Mesothelial cell of epicardium (in vitro differentiated cells): ENCODE measurements at places on chromosomes 6 and 20.

GRCh38 chr6:36389353-36389752 lies 1.9 kb upstream of the ETV7 start:
- no peak for DNase-seq

DNA sequence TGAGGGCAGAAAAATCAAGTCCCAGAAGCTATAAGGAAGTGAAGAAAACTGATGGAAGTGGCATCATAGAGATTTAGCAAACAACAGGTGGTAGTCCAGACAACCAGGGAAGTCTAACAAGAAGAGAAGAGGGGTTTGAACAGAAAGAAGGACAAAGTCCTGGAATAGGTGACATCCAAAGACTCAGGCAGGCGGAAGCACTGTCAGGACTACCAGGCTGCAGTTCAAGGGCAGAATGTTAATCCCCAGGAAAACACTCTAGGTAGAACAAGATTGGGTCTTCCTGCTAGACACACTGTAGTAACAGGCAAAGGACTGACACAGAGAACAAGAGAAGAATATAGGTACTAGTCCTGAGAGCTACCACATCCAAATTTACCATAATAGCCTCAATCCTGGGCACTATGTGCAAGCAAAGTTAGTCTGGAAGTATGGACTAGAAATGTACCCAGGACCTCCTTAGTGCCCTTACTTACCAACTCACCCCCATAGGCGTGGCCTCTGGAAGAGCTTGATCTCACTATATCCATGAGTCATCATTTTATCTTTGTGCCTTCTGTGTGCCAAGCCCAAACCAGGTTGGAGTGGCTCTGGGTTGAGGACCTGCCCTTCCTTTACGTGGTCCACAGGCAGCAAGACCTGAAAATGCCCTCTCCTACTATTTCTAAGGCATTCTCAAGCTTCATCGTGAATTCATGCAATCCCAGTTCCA lies 2.2 kb upstream of the EPB41L2 start:
- no peak for DNase-seq

DNA sequence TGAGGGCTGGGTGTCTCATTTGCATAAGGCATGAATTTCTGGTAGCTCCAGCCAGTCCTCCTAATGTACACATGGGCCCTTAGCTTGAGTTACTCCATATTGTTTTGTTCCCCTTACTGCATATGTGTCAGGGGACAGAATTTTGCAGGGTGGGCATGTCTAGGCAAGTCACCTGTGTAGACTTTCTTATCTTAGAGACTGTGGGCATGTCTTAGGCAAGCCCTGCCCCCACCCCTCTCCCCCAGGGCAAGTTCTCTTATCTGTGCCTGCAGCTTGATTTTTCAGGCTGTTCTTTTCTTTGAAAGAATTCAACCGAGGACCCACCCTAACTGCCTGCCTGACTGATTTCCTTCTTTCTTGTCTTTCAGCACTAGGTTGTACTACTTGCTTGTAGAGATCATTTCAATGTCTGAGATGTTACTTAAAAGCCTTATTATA lies 32.1 kb downstream of the NHLRC1 start:
- DNase-seq = no peak

- no peak for DNase-seq
Observed at GRCh38 chr6:149897855-149898744, at the start of gene RAET1E. Gene RAET1E, minus strand, starts transcription at chr6:149898113. Its CDS starts 7,212 bp downstream, at chr6:149890901.

- DNase-seq = no peak
Observed at GRCh38 chr6:107495196-107495643, 5.3 kb downstream of the SOBP start.

- DNase-seq = no peak
Observed at GRCh38 chr6:15763837-15764236, 101.0 kb upstream of the DTNBP1 start.

GRCh38 chr6:56076033-56076432 lies 171.3 kb downstream of the COL21A1 start:
- DNase-seq = no peak

DNA sequence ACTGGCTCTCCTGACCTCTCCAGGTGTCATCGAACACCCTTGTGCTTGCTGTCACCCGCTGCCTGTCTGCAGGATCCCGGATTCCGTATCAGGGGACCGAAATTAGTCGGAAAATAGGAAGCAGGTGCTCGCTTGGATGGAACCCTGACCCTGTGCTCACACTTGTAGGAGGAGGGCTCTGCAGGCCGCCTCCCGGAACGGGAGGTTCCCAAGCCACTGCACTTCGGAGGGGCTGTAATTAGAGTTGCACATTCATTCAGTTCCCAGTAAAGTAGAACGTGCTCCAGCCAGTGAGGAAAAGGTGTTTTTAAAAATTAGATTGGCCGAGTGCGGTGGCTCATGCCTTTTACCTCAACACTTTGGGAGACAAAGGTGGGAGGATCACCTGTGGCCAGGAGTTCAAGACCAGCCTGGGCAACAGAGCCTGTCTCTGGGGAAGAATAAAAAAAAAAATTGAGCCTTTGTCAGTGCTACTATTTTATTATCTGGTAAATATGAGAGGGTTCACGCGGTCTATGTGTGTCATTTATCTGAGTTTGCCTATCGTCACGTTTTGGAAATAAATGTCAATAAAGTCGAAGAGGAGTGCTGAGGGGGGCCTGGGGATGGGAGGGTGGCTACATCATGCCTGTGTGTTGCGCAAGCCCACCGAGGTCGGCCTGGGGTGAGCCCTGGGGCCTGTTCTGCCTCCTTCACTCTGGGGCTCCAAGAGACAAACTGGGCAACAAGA lies 1.5 kb upstream of the GMEB2 start:
- no peak for DNase-seq
